ENCODE measurements at places on chromosomes 5 and 9.

DNA sequence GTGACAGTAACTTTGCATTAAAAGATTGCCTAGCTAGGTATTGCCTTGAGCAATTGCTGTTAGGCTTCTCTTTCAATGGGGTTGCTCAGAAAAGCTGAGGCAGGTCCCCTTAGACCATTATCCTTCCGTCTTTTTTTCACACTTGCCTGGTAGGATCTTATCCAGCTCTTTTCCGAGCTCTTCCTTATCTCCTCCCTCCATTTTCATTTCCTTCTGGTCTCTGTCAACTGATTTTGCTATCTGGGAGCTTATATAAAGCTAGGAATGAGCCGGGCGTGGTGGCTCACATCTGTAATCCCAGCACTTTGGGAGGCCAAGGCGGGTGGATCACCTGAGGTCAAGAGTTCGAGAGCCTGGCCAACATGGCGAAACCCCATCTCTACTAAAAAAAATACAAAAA, 6.6 kb upstream of the HMGCR start:
- DNase-seq: no peak

DNA sequence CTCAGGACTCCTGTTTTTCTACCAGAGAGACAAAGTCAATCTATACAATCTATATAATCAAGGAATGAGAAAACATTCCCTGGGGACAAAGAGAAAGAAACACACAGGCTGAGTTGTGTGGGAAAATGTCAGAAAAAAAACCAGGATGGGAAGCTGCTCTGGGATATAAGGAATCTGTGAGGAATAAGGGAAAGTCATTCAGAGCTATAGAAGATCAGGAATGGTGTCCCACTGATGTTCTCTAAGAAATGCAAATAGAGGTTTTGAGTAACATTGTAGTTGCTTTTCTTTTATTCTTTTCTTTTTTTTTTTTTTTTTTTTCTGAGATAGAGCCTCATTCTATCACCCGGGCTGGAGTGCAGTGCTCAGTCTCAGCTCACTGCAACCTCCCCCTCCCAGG, 605.9 kb upstream of the KLF4 start:
- DNase-seq: no peak

DNA sequence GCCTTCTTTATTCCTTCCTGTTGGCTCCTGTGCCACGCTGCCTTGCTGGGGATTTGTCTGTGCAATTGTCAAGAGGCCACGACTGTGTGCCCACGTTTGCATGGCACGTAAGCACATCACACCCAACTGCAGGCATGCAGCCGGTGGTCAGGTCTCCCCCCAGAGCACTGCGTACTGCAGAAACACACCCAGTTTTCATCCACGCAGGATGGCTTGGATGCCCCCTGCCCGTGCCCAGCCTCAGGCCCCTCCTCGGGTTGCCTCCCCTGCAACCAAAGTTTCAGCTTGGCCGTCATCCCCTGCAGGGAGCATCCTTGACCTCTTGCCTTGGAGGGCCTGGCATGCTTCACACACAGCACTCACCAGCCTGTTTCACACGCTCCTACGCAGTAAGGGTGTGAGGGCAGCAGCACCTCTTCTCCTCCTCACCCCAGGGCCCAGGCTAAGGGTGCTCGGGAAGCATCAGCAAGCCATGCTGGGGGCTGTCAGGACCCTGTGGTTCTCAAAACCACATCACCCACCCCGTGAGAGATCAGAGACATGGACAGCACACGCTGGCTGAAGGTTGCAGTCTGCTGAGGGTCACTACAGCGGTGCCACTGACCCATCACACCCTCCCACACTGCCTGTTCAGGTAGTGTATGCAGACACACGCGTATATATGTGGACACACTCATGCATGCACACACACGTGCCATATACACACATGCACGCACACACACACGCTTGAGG, 3.1 kb downstream of the MRPL36 start:
- no peak for DNase-seq

- no peak for DNase-seq
Observed at GRCh38 chr5:32711362-32711680, 200 bp downstream of the NPR3 start.

GRCh38 chr5:178465861-178466288, 124.3 kb downstream of the COL23A1 start:
- no peak for DNase-seq

DNA sequence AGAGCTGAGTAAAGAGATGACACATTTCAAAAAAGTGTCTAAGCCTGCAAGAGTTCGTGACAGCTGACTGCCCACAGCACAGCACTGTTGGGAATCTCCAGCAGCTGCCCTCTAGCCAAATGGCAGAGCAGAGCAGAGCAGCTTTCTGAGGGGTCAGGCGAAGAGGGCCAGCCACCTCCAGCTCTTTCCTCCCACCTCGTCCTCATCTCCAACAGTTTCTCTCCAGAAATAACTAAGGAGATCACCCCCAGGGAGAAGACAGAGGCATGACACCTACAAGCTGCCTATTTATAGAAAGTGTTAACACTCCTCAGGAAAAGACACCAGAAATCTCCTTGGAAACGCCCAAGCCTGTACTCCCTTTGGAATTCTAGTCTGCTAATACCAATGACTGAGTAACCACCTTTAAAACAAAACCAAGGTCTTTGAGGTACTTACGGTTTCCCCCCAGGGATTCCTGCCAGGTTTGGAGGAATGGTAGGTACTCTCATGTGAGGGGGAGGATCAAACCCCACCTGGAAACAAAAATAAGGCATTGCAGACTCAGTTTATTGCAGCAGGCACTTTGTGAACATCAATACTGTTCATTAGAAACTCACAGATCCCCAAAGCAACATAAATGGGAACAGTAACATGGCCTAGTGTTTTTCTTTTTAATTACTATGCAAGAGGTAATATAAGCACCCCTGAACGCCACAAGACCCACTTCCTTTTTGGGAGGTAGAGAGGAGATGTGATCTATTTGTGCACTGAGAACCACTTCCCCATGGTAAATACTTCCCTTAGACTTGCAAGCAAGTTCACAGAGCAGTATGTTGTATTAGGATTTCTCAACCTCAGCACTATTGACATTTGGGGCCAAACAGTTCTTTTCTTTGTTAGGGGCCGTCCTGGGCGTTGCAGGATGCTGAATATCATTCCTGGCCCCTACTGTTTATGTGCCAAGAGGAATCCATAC, 79.3 kb downstream of the TLE1 start:
- no peak for DNase-seq

DNA sequence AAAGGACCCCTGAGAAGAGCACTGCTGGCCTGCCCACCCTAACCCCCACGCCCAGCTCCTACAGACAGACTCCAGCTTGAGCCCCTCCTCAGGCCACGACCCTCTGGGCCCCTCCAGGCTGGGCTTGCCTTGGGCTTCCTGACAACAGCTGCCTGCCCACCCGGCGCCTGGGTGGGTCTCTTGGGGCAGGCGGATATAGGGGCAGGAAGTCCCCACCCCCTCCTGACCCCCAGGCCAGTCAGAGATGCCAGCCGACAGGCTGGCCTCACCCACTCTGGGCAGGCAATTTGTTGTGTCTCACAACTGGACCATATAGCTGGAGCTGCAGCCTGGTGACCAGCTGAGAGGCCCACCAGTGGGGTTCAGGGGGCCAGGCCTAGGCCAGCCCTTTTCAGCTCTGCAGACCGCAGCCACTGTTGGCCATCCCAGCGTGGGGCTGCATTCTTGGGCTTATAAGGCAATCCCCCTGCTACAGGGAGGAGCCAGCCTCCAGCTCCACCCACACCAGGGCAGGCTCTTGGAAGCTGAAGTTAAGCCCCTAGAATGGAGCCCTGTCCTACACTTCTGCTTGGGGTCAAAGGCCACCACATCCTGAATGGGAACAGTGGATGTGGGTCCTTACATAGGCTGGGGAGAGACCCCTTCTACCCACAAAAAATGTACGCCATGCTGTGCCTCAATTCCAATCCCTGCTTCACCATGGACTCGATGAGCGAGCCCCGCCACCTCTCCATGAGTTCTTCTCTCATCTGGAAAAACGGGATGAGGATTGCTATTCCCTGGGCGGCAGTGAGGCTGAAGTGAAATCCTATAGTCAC, 2.0 kb downstream of the PDLIM7 start:
- DNase-seq: peak; percentile 57

DNA sequence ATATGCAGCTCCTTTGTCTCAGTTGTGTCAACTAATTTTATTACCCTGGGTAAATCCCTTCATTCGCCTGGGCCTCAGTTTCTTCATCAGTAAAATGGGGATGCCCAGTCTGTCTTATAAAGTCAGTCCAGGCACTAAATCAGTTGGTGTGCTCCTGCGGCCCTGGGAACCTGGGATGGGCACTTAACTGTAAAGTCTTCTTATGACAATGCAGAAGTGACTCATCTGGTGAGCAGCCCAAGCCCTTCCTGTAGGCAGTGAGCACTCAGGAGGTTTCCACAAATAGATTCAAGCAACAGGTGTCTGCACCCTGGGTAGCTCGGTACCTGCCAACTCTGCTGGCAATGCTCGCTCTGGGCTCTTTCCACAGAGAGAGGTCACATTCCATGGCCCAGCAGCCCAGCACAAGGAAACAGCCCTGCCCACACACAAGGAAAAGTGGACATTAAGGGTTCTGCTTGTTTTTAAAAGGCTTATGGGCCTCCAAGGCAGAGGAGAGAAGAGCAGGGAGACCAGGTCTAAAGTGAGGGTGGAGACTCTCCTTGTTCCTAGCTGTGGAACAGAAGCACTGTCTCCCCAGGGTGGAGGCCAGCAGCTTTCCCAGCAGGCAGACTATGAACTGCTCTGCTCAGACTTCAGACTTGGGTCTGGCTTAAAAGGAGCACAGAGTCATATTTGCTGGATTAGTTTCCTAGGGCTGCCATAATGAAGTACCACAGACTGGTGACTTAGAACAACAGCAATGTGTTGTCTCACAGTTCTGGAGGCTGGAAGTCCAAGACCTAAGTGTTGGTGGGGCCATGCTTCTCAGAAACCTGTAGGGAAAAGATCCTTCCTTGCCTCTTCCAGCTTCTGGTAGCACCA, 89.7 kb upstream of the ADRA1B start:
- DNase-seq: no peak

GRCh38 chr5:104071887-104072286, 509.3 kb upstream of the NUDT12 start:
- DNase-seq: no peak

- DNase-seq: no peak
Observed at GRCh38 chr5:158466191-158466590, 607.2 kb upstream of the CLINT1 start.

GRCh38 chr5:53321073-53321472, 159.4 kb upstream of the FST start:
- DNase-seq: no peak

DNA sequence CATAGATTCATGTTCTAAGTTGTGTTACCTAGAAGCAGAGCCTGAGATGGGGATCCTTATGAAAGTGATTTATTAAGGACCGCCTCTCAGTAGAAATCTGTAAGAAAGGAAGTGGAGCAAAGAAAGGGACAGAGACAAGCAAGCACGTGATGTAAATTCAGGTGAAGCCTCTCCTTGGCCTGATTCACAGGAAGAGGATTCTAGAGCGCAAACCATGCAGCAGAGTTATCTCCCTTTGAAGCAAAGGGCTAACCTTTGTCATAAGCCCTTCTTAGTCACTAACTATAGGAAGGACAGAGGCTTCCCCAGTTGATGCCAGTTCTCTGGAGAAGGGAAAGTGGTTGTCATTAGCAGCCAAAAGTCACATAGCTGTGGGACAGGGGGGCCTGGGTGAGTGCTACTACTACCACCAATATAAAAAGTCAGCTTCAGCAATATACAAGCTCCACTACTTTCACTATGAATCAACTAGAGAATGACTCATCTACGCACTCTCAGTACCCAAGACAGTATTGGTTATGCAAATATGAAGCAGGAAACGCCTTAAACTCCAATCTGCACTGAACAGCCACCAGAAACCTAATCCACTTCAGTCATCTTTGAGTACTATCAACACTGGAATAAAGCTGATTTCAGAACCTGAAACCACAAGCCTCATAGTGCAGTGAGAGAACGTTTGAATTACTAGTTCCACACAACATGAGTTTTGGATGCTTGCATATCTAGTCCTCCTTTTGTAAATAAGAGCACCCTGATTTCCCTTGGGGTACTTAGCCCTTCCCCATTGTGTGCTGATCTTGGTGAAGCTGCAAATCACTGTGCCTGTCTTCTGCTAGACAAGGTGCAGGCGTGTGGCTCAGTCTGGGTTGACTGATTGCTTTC, 162.7 kb downstream of the ZNF608 start:
- no peak for DNase-seq

- no peak for DNase-seq
Observed at GRCh38 chr9:129014608-129015007, 13.5 kb downstream of the SH3GLB2 start.

- DNase-seq: no peak
Observed at GRCh38 chr9:108444400-108445358, 411.1 kb downstream of the ACTL7B start.

- no peak for DNase-seq
Observed at GRCh38 chr5:167229751-167230150, 1061.7 kb upstream of the WWC1 start.

GRCh38 chr5:141402553-141403243, at the start of gene PCDHGA9:
PCDHGA9 (plus strand) TSS chr5:141402778; CDS start chr5:141402953, 175 bp downstream.
- DNase-seq: peak; percentile 39

GRCh38 chr5:61943713-61944112, 362.3 kb upstream of the KIF2A start:
- no peak for DNase-seq

DNA sequence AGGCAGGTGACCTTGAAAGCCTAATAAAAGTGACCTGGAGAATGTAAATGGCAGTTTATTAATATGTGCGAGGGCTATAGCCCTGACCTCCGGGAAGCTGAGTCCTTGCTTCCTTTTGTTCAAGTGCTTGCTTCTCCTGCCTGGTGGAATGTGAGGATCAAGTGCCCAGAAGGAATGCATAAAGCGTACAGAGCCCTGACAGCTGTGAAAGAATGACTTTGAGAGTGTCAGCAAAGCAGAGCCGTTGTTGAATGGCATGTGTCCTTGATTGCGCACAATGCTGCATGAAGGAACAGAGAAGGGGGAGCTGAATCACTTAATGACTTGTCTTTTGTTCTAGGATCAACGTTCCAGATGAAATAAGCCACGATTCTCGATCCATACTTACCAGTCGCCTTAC, 133.0 kb downstream of the SLF1 start:
- DNase-seq: no peak

- no peak for DNase-seq
Observed at GRCh38 chr5:89191374-89191773, 308.4 kb upstream of the MEF2C start.

DNA sequence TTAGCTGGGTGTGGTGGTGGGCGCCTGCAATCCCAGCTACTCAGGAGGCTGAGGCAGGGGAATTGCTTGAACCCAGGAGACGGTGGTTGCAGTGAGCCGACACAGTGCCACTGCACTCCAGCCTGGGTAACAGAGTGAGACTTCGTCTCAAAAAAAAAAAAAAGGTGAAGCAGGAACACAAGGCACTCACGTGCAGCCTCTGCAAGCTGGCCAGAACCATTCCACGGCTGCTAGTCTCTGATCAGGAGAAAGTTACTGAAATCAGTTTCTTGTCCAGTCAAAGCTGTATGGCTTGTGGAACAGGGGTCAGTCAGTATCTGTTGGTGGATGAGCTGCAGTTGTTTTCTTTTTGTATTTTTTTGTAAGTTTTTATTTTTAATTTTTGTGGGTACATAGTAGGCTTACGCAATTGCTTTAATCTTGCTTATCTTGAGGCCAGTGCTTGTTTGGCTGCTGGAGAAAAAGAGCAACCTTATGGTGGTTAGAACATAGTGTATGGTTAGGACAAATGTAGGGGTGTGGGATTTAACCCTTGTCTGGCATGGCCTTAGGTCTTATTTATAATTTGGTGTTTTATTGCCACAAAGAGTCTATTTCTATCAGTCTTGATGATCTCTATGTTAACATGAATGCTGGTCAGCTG, 32.7 kb upstream of the GTF2H2C start:
- DNase-seq: no peak

GRCh38 chr9:87898151-87898550, 15.5 kb downstream of the SPATA31E1 start:
- no peak for DNase-seq
